ENCODE measurements at places on chromosomes 2 and 18.

DNA sequence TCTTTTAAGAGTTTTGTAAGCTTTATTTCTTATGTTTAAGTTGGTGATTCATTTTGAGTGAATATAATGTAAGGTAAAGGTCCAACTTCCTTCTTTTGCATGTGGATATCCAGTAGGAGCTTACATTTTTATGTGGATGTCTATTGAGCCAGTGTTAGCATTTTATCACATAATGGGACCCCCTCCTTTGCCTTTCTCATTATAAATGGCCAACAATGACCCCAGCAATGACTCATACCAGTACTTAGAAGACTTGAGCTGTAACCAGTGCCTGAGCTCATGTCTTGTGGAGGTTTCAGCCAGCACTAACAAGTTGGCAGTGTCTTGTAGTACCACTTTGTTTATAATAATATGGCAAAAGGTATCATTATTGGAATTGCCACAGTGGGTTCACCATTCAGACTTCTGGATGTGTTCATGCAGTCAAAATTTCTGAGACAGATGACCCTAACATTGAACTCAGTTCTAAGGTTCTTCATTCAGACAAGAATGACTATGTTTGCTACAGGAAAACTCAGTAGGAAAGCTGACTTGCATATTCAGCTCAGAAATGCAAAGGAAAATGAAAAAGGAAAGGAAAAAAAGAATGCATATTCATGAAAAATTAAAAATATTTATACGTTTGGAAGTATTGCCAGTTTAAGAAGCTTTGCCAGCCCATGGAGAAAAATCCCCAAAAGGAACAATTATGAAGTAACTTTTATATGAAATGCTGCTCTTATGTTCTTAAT, 41.0 kb downstream of the CDKL4 start:
- DNase-seq = no peak

GRCh38 chr2:240965905-240966456, 32.4 kb upstream of the SNED1 start:
- DNase-seq = no peak

DNA sequence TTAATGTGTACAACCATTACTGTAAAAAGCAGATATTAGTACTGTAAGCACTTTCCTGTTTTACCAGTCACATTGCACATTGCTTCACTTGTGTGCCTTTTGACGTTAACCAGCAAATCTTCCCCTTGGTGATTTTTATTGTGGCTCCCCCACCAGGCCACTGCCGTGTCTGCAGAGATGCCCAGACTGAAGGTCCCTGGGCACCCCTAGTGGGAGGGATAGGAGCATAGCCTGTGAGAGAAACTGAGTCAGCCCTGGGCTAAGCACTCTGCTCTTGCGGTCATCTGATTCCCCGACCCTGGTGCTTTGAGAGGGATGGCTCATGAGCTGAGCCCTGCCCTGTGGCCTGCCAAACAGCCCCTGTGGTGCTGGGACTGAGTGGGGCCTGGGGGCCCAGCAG, 73.4 kb downstream of the INPP4A start:
- DNase-seq = no peak

- no peak for DNase-seq
These were observed 165.7 kb downstream of the WDPCP start for GRCh38 chr2:63422556-63422955.

DNA sequence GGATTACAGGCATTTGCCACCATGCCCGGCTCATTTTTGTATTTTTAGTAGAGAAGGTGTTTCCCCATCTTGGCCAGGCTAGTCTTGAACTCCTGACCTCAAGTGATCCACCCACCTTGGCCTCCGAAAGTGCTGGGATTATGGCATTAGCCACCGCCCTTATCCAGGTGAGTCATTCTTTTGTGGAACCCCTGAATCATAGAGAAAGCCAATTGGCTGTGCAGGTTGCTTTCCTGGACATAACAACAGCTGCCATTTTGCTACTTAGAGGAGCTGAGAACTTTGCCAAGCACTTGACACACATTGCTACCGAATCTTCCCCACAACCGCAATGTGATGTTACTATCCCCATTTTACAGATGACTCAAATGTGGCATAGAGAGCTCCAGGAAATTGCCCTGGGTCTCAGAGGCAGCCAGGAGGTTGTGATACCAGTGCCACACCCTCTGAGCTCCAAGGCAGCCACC, 36.0 kb downstream of the SETBP1 start:
- DNase-seq = no peak

DNA sequence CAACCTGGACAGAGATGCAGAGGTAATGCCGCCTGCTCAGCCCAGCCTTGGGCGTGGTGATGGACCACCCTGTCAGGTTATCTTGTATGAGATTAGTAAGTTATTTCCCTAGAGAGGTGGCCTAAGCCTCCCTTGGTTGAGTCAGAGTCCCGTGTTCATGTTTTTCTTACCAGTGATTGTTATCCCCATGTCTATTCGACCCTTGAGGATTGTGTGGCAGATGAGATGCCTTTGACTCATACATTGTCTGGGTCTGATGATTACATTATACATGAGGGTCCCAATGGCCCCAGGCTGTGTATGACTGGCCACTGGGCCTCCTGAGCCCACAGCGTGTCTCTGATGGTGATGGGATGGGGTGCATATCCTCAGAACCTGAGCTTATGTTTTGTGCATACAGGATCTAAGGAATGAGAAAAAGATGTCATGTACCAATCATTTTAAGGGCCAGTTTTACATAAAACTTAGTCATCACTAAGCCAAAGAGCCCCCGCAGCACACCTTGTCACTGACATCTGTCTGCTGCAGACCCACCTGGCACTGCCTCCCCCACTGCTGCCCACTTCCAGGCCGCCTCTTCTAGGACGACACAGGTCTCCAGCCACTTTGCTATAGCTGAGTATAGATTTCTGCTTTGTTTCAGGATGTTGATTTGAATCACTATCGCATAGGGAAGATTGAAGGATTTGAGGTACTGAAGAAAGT, 7.7 kb downstream of the PPP1R7 start:
- DNase-seq = no peak

- DNase-seq = no peak
These were observed 1.3 kb downstream of the DUSP28 start for GRCh38 chr2:240561325-240561971.

GRCh38 chr2:169462896-169463695, 16.2 kb upstream of the BBS5 start:
- DNase-seq = no peak

DNA sequence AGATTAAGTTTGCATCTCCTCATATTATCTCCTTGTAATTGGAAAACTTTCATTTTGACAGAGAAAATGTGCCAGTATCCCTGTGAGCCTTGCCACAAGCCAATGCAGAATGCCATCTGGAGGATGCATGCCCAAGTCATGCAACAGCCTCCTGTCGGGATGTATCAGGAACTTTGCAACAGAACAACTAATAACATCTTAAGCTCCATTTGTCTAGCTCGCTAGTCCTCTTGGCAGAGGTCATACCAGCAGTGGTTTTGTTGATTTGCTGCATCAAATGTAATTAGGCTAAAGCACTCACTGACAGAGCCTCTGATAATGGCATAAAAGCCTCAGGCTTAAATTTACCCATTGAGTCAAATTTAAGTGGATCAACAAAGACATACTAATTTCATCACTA, 125.8 kb downstream of the UBE2E3 start:
- DNase-seq = no peak

DNA sequence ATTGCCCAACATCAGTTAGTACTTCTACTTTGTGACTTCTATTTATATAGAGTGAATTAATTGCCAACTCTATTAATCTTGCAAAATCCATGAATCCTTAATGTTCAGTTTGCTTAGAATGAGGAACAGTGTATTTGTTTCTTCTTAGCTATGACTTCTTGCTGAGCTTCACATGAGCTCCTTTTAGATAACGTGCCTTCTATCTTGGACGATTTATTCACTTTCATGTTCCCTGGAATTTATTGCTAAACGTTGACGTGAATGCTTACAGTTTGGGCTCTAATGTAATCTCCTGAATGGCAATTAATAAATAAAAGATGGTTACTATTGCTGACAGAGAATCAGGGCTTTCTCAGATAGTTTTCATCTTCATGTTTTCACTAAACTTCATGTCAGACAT, 384.5 kb upstream of the NRP2 start:
- no peak for DNase-seq

DNA sequence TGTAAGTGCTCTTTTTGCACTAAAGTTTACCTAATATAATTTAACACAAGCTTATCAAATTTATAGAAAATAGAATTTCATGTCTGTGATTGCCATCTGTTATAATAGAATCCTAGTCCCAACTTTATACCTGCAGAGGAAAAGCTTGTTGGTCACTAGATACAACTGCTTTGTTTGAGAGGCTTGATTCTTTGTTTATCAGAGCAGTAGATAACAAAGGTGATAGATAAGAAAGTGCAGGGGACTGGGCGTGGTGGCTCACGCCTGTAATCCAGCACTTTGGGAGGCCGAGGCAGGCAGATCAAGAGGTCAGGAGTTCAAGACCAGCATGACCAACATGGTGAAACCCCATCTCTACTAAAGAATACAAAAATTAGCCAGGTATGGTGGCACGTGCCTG, 528.0 kb downstream of the STK39 start:
- no peak for DNase-seq

All from renal cortex interstitium (tissue), 15 donors.